ENCODE measurements at places on chromosomes 11 and 22.

DNA sequence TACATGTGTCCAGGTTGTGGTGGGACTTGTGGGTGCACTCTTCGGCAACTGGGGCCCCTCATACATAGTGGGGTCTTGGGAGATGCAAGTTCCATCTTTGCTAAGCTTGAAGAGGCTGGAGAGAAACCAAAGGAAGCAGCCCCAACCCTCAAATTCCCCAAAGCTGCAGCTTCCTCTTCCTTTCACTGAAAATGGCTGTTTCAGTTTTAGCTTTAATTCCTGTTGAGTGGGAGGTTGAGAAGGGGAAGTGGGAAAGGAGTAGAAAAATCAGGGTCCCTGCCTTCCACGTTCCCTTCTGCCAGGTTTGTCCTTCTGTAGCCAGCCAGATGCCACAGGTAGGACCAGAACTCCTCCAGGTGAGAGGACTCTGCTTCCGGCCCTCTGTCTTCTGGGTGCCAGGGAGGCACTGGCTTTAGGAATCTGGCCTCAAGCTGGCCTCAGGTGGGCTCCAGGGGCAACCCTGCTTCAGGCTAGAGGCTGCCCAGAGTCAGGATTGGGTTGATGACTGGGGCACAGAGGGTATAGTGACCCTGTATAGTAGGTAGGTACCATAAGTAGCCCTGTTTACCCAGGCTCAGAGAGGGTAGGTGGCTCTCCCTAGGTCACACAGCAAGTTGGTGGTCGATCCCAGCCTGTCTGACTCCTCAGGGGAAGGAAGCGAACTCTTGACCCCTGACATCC lies 16.2 kb downstream of the P2RY6 start:
- DNase-seq: no peak

GRCh38 chr11:23252426-23252825 lies 392.2 kb upstream of the CCDC179 start:
- no peak for DNase-seq

DNA sequence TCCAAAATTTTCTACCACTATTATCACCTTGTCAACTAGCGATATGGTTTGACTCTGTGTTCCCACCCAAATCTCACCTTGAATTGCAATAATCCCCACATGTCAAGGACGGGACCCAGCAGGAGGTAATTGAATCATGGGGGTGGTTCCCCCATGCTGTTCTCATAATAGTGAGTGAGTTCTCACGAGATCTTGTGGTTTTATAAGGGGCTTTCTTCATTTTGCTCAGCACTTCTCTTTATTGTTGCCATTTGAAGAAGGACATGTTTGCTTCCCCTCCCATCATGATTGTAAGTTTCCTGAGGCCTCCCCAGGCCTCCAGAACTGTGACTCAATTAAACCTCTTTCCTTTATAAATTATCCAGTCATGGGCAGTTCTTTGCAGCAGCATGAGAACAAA lies 73.5 kb upstream of the ZC3H12C start:
- DNase-seq: no peak

GRCh38 chr22:23203452-23204124 lies 23.3 kb downstream of the BCR start:
- no peak for DNase-seq

- DNase-seq: no peak
Measured at GRCh38 chr11:111623527-111624030, 21.3 kb downstream of the SIK2 start.

DNA sequence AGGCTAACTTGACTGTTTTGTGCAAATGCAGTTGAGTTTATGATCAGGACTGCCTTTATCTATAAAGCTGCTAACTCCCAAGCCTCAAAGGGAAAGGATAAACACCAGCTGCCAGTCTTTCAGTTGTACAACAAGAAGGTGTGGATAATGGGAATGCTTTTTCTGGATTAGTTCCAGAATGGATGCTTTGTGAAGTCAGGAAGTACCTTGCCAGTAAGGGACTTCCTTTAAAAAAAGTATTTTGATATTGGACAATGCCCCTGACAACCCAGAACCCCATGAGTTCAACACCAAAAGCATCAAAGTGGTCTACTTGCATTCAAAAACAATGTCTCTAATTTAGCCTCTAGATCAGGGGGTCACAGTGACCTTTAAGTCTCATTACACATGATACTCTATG lies 32.0 kb downstream of the OR5A2 start:
- no peak for DNase-seq

DNA sequence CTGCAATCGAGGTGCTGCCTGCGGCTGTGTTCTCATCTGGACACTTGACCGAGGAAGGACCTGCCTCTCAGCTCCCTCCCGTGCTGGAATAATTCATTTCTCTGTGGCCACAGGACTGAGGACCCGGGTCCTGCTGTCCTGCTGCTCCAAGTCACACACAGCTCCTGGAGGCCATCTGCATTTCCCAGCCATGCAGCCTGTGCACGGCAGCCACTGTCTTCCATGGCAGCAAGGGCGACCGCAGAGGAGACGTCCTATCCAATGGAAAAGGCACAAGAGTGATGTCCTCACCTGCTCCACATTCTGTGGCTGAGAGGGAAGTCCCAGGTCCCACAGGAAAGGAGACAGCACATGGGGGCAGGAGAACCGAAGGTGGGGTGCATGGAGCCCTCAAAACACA lies 495.8 kb downstream of the BRD1 start:
- no peak for DNase-seq

DNA sequence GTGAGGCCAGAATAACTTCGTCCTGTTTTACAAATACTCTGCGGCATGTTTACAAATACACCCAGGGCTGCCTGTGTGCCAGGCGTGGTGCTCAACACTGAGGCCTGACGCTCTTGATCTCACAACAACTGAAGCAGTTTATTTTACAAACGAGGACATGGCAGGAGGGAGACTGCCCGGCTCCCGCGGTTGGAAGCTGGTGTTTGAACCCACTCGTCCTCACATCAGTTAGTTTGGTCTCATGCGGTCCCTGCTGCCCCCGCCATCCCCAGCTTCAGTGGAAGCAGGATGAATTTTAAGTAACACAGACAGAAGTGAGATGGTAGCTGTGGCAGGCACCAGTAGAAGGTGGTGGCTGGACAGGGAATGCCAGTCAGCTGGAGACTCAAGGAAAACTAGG lies 16.4 kb downstream of the KIAA0930 start:
- DNase-seq: no peak

GRCh38 chr11:95702526-95702925 lies 87.1 kb downstream of the FAM76B start:
- no peak for DNase-seq

DNA sequence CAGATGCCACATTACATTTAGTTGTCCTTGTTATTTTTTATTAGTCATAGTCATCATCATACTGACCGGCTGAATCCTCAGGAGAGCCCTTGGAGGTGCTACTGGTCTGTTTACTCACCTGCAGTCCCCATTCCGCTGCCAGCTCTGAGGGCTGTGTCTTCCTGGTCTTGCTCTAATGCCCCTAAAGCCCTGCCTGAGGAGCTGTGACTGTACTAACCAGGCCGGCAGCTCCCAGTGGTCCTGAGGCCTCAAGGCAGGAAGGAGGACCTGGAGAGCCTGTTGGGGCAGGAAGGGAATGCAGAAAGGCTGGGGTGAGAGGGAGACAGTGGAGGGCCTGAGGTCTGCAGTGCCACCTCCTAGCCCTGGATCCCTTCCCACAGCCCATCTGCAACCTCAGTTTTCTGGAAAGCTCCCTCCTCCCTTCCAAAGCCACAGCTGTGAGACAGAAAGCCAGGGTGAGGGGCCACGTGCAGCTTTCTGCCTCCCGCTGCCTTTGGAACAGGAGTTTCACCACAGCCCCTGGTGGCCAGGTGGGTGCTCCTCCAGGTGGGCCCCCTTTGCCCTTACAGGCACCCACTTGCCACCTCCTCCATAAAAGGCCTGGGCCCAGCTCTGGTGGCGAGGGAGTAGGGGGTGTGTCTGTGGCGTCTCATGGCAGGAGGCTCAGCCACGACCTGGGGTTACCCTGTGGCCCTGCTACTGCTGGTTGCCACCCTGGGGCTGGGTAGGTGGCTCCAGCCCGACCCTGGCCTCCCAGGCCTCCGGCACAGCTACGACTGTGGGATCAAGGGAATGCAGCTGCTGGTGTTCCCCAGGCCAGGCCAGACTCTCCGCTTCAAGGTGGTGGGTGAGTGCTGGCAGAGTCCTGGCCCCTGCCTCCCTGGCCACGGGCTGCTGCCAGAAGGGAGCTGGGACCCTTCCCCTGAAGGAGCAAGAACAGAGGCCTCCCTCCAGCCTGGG lies at the start of gene ZP1:
TSS of gene ZP1 (plus strand) at position 632 of the 960 bp plus-strand sequence. CDS start at position 652, 20 bp downstream.
- no peak for DNase-seq

DNA sequence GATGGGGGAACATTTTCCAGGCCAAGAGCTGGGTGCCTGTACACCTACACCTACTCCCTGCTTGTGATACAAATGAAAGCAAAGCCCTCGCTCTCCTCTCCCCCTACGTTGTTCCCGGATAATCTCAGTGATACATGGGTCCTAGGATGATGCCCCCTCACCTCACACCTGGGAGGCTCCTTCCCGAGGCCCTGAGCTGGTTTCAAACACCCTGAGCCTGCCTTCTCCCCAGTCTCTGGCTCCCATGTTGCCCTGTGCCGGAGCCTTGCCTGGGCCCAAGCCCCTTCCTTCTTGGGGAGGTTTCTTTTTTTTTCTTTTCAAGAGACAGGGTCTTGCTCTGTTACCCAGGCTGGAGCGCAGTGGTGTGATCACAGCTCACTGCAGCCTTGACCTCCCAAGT lies 23.3 kb downstream of the TRMU start:
- DNase-seq: no peak

DNA sequence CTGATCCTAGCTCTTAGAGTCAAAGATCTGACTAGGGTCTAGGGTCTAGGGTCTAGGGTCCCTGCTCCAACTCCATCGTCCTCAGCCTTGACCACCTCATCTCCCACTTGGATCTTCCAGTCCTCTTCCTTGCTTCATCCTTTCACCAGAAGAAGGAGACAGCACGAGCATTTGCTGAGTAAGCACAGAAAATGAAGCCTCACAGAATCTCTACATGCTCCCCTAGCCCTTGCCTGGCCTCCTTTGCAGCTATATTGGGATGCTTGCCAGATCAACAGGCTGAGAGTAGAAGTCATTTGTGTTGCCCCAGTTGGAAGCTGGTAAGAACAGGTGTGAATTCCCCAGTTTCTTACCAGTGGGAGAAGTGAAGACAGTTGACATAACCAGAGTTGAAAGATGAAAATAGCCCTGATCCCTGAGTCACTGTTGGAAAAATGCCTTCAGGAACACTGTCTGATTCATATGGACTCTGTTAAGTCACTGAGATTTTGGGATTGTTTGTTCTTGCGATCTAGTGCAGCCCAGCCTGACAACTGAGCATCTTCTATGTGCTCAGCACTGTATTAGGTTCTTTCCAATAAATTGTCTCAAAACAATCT lies 552.5 kb downstream of the INSC start:
- no peak for DNase-seq

- DNase-seq: no peak
Measured at GRCh38 chr11:2277933-2278523, 7.6 kb upstream of the ASCL2 start.

DNA sequence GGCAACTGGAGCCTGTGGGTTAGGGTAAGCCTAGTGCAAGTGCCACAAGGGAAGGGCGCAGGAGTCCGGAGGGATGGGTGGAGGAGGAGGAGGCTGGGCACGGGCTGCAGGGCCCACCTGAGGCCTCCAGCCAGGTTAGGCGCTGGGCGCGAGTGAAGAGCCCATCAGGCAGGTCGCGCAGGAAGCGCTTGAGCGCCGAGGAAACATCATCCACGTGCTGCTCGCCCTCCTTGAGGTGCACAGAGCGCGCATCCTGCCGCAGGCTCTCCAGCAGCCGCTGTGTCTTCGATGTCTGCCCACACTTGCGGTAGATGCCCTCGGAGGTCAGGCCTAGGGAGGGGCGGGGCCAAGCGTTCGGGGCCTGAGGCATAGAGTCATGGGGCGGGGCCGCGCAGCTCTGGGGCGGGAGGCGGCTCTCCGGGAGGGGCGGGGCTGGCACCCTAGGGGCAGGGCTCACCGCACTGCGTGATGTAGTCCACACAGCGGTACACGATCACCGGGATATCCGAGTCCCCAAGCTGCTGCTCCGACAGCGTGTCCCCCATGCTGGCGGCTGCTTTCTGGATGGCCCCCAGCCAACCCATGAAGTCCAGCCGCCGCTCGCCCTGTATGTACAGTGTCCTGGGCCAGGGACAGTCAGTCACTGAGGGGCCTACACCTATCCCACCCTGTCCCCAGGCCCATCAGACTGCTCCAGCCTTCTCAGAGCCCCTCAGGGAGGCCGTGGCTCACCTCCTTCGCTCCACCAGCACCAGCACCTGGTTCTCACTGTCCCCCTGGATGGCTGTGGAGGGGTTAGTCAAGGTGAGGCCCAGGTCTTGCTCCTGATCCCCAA lies 22.9 kb upstream of the PDE2A start:
- DNase-seq: no peak

- DNase-seq: peak; percentile 41
Measured at GRCh38 chr11:95788921-95789505, 569 bp downstream of the FAM76B start.

DNA sequence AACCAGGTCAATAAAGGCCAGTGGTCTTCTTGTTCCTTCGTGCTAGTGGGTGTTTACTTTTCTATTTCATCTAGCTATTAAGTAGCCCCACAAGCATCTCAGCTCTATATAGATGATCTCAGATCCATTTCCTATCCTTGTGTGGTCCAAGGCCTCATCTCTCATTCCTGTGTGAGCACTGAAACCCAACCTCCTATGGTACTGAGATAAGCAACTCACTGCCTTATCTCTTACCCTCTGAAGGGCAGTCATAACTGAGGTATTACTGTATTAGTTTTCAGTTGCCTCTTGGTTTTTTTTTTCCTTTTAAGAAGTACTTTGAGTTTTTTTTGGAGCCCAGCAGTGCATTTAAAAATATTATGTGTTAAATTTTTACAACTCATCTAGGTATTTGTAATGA lies 28.3 kb downstream of the ACER3 start:
- DNase-seq: no peak

DNA sequence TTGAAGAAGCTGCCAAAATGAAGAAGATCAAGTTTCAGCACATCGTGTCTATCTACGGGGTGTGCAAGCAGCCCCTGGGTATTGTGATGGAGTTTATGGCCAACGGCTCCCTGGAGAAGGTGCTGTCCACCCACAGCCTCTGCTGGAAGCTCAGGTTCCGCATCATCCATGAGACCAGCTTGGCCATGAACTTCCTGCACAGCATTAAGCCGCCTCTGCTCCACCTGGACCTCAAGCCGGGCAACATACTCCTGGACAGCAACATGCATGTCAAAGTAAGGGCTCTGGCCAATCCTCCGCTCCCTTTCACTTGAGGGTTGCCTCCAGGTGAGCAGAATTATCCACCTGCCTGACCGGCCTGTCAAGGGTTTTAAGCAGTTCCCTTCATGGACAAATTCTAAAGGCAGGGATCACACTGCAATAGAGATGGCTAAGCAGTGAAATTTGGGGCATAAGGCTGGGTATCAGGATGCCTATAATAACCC lies 6.0 kb downstream of the ANKK1 start:
- DNase-seq: no peak

- DNase-seq: no peak
Measured at GRCh38 chr22:38467438-38467903, 425 bp upstream of the KDELR3 start.

- no peak for DNase-seq
Measured at GRCh38 chr11:45179686-45180178, 33.3 kb downstream of the PRDM11 start.

DNA sequence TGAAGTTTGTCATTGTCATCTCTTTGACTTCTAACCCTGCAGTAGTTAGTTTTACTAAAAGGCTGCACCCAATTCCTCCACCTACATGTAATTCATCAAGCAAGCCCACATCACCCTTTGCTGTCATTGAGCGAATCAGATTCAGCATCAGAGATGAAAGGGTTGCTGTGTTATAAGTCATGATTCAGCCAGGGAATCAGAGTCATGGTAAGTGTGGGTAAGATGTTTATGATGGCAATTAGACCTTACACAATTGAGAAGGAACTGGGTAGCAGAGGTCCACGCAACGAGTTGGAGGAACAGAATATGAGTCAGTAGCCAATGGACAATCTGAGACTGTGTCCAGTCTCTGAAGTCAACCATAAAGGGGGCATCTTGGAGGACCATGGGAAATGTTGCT lies 162.8 kb upstream of the SNX19 start:
- no peak for DNase-seq

Measured in T-helper 1 cell (primary cell).